ENCODE measurements at places on chromosomes 3 and 15. TPM values are rescaled to one million over a fixed set of nuclear protein-coding genes. Genes with fewer than 3 reads are reported as not detected.

Gene CIB2
- 1.9 TPM for total RNA-seq

Gene C3orf70
- not detected for total RNA-seq

Gene PRSS50
- not detected for total RNA-seq

Gene NAALADL2
- total RNA-seq: 5.1 TPM

Gene NSMCE3
- 13.5 TPM for total RNA-seq

Gene MYH15
- 0.44 TPM for total RNA-seq

DNA sequence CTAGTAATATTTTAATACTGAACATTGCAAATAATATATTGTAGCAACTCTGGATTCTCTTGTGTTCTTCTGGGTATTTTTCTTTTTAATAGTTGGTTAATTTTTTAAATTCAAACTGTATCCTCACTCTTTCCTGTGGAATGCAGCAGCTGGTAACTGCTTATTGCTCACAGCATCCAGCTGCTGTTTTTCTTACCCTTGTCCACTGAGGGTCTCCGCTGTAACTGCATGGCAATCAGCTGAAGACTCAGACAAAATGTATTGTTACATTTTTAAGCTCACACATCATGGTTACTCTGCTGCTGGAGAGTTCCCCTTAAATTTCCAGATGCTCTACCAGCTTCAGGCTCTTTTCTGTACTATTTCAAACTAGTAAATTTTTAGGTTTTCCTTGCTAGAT lies 227.6 kb downstream of the MBNL1 start:
- no peak for DNase-seq

DNA sequence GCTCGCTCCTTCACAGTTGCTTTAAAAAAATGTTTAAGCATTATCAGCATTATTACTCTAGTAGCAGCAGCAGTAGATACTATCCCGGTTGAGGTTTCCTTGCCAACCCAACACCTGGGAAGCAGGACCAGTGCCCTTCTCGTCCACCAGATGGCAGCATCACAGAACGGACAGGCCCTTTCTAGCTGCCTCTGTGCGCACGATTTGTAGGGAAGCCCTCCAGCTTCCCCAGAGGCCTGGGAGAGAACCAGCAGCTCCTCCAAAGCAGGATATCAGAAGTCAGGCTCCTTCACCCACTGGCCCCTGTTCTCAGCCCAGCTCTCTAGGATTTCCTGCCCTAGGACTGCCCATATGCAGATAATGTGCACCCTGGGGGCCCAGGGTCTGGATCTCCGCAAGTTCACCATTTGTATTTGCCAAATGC lies 16.8 kb upstream of the ESYT3 start:
- peak; percentile 85 for DNase-seq

- no peak for DNase-seq
Observed at GRCh38 chr15:101372960-101373525, 78.0 kb upstream of the SNRPA1 start.

- no peak for DNase-seq
Observed at GRCh38 chr3:126445506-126445905, 30.2 kb downstream of the ZXDC start.

DNA sequence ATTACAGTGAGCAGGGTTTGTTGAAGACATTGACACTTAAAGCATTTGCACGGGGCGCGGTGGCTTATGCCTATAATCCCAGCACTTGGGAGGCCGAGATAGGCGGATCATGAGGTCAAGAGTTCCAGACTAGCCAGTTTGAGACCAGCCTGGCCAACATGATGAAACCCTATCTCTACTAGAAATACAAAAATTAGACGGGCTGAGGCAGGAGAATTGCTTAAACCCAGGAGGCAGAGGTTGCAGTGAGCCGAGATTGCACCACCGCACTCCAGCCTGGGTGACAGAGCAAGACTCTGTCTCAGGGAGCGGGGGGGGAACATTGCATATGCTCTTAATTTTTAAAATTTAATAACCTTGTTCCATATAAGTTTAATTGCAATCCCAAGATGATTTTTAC lies 11.9 kb downstream of the STT3B start:
- no peak for DNase-seq

DNA sequence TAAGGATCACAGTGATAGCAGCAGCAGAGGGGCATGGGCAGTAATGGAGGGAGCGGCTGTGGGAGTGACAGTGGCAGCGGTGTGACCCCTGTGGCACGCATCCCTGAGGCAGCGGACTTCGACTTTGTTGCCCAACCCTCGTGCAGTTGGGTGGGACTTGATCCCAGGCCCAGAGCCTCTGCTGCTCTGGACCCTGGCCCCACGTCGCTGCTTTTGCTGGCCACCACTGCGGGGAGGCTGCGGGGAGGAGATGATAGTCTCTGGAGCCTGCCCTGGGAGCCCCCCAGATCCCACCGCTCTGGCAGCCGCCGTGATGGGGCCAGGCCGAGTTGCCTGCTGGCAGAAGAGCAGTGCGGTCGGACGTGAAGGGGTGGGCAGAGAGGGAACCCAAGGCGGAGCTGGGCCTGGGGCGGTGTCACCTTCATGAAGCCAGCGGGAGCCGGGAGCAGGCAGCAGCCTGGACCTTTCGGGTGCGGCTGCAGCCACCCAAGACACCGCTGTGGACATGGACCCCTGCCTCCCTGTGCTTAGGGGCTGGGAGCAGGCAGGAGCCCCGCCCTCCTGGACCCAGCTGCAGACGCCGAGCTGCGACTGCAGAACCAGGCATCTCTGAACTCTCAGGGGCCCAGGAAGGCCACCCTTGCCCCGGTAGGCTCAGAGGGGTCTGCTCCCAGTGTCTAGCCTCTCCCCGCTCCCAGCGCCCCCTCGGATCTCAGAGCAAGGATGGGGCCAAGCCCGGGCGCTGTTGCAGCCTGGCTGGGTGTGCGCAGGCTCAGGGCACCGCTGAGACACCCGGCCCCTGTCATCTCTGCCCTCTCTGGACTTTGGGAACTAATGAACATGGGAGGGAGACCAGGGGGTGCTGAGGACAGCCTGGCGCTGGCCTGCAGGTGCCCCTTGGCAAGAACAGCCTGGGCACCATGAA lies 38.3 kb downstream of the COMMD2 start:
- DNase-seq: no peak

DNA sequence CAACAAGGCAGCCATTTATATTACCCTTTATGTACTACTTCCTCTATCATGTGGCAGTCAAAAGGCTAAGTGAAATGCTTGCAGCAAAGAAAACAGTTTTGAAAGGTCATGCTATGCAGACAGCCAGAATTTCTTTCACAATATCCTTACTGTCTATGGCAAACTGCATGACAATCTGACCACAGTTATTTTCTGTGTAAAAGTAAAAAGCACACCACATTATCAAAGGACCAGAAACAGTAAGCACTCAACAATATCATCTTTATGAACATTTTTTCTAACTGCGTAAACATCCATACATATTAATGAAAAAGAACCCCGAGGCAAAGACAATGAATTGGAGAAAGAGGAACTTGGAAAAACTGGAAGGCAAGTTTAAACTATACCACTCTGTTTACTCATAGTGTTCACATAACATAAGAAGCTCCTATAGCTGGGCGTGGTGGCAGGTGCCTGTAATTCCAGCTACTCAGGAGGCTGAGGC lies 47.9 kb downstream of the PIK3CB start:
- peak; percentile 40 for DNase-seq

GRCh38 chr15:55267401-55268175 lies 22.0 kb downstream of the RAB27A start:
- peak; percentile 74 for DNase-seq

DNA sequence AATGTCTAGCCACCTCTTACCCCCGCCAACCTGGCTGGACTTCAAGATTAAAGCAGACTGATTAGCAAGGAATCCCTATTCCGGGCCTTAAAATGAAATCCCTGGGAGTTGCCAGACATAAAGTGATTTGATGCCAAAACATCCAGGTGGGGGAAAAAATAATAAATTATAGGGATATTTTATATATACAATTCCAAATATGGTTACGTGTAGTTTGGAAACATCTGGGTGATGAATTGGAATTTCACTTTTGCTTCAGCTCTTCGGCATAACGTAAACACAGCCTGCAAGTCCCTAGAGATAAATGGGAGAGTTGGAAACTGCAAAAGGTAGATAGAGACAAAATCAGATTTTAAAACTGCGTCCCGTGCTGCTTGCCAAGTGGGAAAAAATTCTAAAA lies 545.5 kb upstream of the MDFIC2 start:
- no peak for DNase-seq

GRCh38 chr3:123044981-123045763 lies 17.6 kb upstream of the SEMA5B start:
- DNase-seq: peak; percentile 70

GRCh38 chr3:30890907-30891306 lies 3.6 kb downstream of the GADL1 start:
- no peak for DNase-seq

DNA sequence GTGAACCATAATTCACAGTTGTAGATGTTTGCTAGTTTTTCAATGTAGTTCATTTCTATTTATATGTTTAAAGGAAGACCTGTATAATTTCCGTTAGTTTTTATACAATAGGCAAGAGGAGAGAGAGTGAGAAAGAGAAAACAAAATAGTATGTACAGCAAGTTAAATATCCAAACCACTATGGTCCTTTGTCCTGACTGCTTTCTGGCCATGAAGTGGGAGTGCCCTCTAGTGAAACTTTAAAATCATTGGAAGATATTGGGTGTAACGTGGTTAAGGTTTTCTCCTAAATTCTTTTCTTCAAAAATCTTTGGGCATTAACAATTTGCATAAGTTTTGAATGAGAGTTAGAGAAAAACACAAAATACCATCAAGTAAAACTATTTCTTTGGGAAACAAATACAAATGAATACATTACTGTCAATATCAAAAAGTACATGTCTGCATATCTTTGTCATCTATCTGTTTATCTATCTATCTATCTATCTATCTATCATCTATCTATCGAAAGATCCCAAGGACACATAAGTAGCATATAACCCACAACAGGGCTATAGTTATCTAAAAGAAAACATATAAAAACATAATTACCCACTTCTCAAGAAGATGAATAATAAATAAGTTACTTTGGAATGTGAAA lies 534.6 kb upstream of the ATP11B start:
- peak; percentile 63 for DNase-seq

GRCh38 chr3:154241496-154241895 lies 82.8 kb downstream of the DHX36 start:
- DNase-seq: no peak

GRCh38 chr3:171018156-171018935 lies 8.2 kb downstream of the SLC2A2 start:
- DNase-seq: no peak

DNA sequence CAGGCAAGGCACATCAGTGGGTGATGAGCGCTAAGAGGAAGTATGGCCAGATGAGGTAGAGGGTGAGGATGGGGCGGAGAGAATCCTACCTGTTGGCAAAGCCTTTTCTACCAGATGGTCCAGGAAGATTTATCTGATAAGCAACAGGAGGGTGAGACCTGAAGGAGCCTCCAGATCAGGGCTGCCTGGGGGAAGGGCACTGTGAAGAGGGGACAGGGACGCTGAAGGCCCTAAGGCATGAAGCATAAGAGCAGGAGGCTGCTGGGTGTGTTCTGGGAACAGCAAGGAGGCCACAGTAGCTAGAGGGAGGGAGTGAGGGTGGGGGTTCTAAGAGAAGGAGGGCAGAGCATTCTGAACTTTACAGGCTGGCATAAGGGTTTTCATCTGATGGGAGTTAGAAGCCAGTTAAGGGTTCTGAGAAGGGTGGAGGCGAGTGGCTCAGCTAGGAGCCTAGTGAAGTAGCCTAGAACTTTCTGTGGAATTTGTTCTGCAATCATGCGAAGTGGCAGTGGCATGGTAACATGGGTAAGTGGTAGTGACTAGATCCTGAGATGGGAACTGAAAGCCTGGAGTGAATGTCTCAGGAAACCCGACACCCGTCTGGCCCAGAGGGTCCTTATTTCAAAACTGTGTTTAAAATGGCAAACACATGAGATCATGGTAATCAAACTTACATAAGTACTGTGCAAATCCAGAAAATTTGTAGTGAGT lies 29.9 kb downstream of the CGNL1 start:
- no peak for DNase-seq

DNA sequence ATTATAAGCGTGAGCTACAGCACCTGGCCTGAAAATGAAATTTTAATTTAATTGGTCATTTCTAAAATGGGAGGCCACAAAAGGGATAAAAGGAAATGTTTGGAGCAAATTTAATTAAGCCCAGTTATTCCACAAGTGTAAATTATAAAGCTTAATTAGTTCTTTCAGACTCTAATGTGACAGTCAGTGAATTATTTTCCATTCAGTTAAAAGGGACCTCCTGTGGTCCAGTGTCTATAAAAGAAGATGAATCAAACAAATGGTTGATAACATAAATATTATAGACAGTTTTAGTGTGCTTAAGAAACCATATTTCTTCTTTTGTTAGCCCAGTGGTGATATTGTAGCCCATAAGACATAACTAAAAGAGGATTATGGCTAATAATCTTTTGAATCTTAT lies 66.4 kb downstream of the CNOT10 start:
- DNase-seq: no peak

DNA sequence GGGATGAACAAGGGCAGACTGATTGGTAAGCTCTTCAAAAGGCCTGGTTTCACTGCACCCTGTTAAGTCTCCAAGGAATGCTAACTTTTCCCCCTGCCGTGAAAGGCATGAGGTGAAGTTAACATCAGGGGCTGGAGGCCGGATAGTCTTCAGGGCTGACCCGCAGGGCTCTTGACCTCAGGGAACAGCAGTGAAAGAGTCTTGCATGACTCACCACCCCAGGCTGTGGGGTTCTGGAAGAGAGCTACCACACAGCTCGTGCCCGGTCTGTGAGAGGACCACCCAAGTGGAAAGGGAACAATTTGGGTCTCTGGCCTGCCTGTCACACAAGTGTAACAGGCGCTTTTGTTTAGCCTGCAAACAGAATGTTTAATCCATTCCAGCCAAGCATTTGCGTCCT lies 504.9 kb downstream of the EDEM1 start:
- no peak for DNase-seq

- DNase-seq: no peak
Observed at GRCh38 chr3:16468002-16468335, 45.5 kb downstream of the RFTN1 start.

GRCh38 chr3:63613561-63613960 lies 38.9 kb upstream of the SNTN start:
- DNase-seq: peak; percentile 24

- DNase-seq: no peak
Observed at GRCh38 chr15:26197060-26197459, 333.9 kb upstream of the ATP10A start.

DNA sequence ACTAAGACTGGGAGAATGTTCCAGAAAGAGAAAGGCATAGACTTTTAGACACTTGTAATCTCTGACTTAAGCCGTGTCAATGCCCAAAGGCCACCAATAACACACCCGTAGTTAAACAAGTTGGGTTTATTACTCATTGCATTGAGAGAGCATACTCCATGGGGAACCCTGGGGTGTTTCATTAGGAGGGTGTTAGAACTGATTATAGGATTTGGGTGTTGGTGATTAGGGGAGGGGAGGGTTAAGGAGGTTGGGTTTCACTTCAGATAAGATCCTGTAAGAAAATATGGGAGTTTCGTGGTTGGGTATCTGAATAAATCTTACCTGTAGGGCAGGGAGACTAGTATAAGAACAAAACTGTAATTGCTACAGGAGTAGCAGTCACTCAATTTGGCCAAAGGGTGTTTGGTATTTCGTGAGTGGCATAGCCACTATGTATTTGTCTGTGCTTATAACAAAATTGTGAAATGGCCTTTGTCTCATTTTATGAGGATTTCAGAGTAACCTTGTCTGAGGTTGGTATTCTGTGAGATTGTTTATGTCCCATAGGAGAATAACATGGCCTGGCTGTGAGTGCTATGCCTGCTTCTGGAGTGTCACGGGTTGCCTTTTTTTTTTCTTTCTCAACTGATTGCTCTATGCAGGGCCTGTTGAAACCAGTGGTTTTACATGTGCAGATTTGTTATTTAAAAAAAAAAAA lies 2.9 kb downstream of the HACD3 start:
- DNase-seq: no peak

GRCh38 chr3:179091113-179091512 lies 19.5 kb upstream of the ZMAT3 start:
- DNase-seq: no peak

Data from M059J (cell line).